ENCODE measurements at places on chromosomes 1 and 21.
A peak's percentile ranks its signal among the peaks of the same experiment; 100 is the strongest.

- no peak for DNase-seq
Observed at GRCh38 chr1:236888903-236889302, 93.8 kb downstream of the MTR start.

GRCh38 chr1:86505564-86505902 is 36.8 kb downstream of the CLCA1 start:
- no peak for DNase-seq

DNA sequence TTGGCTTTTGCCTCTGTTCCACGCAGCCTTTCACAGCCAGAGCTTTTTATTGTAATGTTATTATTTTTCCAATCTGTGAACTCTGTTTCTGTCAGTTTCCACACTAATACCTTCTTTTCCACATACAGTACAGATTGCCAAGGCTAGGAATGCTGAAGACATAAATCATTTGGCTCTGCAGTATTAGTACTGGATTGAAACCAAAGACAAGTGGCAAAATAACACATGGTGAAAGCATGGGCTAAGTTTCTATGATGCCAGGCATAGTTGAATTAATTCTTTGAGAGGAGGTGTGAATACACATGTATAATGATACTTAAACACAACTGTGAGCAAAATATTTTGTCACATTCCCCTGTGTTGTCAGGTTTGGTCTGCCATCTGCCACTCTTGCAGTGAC is 73.5 kb downstream of the TMEM200B start:
- no peak for DNase-seq

DNA sequence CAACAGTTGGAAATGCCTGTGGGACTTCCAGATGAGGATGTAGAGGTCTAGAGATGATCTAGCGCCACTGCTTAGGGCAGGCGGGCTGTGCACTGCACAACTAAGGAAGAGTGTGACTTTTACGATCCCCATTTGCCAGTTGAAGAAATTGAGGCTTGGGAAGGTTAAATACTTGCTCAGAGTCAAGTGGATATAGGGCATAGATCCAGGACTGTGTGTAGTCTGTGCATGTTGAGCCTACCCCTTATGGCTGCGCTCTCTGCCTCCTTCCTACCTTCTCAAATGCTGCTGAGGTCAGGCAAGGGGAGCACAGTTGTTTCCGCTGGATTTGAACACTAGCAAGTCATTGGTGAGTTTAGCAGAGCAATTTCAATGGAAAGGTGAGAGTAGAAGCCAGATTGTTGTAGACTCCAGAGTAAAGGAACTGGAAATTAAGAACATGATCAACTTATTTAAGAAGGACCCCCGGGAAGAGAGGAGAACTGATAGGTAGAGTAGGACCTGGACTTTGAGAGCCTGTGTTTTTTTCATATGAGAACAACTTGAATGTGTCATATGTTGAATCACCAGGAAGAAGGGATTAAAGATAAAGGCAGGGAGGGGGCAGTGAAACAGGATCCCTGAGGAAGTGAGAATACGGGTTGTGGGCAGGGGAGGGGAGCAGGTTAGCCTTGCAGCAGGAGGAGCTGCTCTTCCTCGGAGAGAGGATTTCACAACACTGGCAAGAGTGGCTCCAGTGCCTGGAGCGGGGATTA is 2.7 kb downstream of the CAPN2 start:
- no peak for DNase-seq

DNA sequence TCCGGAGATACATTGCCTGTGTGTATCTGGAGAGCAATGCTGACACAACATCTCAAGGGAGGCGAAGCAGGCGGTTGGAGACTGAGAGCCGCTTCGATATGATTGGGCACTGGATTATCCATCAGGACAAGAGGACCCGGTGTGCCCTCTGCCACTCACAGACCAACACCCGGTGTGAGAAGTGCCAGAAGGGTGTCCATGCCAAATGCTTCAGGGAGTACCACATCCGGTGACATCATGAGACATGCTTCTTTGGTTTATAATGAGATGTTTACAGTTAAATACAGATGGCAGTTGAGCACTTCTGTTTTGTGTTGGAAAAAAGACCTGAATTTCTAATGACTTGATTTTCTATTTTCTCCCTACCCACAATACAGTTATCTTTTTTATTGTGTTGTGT is 12.1 kb downstream of the PGBD2 start:
- DNase-seq, result no peak

- no peak for DNase-seq
Observed at GRCh38 chr1:214880956-214881355, 201.6 kb upstream of the KCNK2 start.

DNA sequence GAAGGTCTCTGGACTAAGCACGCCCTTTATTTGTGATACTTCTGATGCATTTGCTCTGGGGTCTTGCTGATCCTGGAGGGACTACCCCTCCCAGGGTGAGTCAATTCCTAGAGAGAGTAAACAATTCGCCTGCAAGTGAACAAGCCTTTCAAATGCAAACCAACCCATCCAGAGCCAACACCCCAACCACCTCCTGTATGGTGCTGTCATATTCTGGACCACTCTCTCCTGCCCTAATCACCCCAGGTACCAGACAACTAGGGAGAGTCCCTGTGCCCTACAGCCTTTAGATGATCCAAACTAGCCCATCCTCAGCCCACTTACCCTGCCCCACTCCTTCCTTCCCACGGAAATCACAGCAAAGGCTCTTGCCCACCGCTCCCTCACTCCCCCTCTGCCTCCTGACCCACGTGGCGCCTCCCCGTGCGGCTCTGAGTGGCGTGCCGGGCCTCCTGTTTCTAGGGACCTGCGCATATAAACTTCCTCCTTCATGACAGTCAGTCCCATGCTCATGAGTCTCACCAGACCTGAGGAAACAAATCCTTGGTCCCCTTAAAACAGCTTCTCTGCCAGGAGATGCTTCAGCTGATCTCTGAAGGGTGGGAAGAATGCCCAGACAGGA is 37.2 kb downstream of the ACTA1 start:
- DNase-seq, result no peak

- DNase-seq, result no peak
Observed at GRCh38 chr1:1110561-1110971, 5.3 kb downstream of the C1orf159 start.

- no peak for DNase-seq
Observed at GRCh38 chr1:106366627-106367319, 689.7 kb upstream of the PRMT6 start.

DNA sequence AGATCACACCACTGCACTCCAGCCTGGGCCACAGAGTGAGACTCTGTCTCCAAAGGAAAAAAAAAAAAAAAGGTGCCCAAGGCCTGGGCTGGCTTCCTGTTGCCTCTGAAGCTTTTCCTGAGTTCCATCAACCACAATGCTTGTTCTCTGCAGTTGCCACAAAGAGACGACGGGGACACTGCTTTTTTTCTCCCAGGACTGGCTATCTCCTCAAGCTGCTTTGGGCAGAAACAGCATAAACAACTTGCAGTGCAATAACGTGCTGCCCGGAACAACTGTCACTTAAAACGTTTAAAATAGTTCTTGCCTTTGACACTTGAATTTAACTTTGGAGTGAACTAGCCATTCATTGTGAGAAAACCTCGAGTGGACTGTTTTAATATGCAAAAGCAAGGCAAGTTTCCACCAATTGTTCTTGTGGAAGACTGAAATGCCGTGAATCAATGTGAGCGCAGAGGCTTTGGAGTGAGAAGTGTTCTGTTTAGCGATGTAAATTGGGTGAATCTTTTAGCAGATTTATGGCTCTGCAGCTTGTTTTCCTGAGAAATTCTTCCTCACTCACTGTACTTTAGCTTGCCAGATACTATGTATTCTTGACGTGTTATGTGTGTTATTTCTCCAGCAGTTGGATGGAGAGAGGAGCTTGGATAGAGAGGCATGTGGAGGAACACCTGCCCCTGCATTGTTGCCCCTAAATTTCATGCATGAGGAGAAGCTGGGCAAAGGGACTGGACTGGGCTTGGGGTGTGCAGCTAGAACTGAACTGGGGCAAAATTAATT is 188.1 kb upstream of the KIAA0040 start:
- no peak for DNase-seq

DNA sequence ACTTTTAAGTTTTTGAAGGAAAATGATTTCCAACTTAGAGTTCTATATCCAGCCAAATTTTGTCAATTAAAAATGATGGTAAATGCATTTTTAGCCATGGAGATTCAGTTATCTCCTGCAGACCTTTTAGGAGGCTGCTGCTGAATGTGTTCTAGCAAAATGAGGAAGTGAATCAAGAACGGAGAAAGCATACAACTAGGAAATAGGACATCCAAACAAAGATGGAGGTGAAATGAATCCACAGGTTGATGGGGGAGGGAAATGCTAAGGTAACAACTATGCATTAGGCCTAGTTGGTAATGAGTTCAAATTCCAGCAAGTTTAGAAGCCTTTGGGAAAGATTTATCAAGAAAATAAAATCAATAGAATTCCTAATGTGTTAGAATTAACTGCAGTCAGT is 80.5 kb downstream of the FNBP1L start:
- DNase-seq, result no peak

DNA sequence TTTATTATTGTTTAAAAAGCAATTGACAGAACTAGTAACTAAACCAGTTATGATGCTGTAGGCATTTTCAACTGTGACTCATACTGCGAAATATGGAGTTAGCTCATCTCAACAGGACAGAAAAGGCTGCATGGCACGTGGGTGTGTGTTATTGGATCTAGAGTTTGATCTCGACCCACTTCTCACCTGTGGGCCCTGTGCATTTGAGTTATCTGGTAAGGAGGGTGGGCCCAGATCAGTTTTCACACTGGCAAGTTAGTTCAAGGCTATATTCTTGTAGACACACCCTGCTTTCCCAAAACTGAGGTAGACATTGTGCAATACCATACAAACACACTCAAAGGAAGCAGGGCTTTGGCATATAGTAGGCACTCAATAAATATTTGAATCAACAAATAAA is 71.3 kb upstream of the PRDX6 start:
- DNase-seq, result no peak

- no peak for DNase-seq
Observed at GRCh38 chr1:94947437-94947836, 20.5 kb upstream of the CNN3 start.

GRCh38 chr1:10286244-10286643 is 75.9 kb downstream of the KIF1B start:
- no peak for DNase-seq

GRCh38 chr1:156226116-156226538 is 13.3 kb downstream of the PMF1 start:
- no peak for DNase-seq

DNA sequence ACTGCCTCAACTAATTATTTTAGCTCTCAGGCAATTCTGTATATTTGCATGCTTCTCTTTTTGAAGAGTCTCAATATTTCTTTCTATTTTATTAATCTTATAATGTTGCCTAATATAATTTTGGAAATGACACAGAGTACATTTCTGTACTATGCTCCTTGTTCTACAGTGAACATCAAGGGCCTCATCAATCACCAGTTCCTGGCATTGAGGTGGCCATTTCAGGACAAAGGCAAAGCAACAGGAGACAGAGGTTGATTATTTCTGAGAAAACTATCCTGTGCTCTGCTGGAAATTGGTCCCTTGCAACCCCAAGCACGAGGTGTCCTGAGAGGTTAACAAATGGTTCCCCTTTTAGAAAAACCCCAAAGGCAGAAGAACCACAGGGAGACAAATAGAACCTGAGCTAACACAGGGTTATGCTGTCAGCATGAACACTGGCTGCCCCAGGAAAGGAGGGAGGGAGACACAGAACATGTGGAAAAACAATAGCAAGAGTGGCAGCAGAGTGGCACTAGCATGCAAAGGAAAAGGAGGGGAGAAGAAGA is 63.9 kb upstream of the VAV3 start:
- peak; percentile 70 for DNase-seq

DNA sequence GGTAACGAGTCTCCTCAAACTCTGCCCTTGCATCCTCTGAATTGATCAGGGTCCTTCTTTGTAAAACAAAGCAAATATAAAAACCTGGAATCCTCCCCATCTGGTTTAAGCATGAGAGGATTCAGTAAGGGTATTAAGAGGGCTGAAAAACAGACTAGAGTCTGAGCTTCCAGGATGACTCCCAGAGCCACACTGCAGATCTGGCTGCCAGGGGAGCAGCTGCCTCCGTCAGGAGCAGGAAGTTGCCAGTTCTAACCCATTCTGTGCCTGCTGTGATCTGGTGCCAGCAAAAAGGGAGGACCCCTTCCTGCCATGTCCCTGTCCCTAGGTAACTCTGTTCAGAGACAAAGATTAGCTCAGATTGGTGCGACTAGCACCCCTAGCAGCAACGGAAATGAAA is 27.5 kb downstream of the SERTAD4 start:
- DNase-seq, result no peak

DNA sequence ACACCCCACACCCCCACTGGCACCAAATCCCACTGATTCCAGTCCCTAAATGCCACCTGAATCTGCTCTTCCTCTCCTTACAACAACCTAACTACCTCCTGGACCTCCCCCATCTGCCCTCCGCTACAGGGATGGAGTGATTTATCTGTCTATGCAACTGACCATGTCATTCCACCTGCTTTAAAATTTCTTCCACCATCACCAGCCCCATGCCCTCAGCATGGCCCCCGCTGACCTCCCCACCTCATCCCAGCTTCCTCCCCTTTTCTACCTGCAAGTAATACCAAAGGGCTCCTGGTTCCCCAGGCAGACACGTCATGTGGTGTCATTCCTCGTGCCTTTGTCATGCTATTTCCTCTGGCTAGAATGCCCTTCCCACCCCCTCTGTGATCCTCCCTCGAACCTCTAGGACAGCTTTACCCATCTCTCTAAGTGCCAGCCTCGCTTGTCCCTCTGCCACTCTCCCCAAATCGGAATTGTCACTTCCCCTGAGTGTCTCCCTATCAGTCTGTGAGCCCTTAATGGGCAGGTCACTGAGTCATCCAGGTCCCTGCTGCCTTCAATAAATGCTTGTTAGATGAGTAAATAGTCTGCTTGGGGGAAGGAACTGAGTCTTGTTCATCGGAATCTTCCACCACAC is 3.7 kb downstream of the GJB4 start:
- DNase-seq, result no peak

GRCh38 chr1:30663596-30664091 is 59.7 kb downstream of the MATN1 start:
- no peak for DNase-seq

Data from bone marrow (tissue), 2 donors.